ENCODE measurements at places on chromosomes 13 and 19. TPM values are rescaled to one million over a fixed set of nuclear protein-coding genes. Genes with fewer than 3 reads are reported as not detected.

Gene MARK4
- total RNA-seq, result 16.3 TPM

Gene NLRP4
- total RNA-seq, result not detected

Gene ODAD3
- total RNA-seq, result 0.30 TPM

Gene IFT88
- total RNA-seq, result 11.7 TPM

Gene ZAR1L
- total RNA-seq, result not detected

Gene TUBGCP3
- total RNA-seq, result 13.1 TPM

Gene PSG4
- total RNA-seq, result 0.30 TPM

Gene CYP4F8
- not detected for total RNA-seq

Gene PPM1N
- 0.46 TPM for total RNA-seq

Gene CEACAM21
- not detected for total RNA-seq

Gene C19orf85
- total RNA-seq, result not detected

Gene GPR183
- 0.05 TPM for total RNA-seq
